ENCODE measurements at places on chromosomes 5 and 9.

DNA sequence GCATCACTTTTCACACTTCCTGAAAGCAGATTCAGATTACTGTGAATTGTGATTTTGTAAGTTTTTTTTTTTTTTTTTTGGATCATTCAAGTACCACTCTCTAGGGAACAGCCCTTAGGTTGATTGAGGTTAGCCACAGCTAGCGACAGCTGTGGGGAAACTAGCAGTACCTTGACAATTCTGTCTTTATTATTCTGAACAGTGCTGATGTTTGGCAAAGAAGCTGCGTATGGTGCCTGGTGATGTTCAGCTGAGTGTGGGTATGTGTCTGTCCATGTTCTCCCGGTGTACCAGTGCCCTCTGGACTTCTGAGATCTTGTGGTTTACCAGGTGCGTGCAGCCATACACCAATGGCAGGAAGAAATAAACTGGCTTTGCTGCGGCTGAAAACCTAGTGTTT is 117.3 kb upstream of the PLPPR1 start:
- DNase-seq: no peak

DNA sequence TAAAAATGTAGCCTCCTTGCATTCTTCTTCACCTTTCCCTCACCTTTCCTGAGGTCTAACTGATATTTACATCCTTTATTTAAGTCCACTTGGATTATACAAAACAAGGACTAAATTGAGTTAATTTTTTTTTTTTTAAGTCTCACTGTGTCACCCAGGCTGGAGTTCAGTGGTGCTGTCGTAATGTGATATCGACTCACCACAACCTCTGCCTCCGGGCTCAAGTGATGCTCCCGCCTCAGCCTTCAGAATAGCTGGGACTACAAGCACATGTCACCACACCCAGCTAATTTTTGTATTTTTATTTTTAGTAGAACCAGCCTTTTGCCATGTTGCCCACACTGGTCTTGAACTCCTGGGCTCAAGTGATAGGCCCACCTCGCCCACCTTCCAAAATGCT is 195.3 kb downstream of the BNC2 start:
- DNase-seq: no peak

GRCh38 chr5:91072881-91073280 is 310.2 kb downstream of the ARRDC3 start:
- no peak for DNase-seq

DNA sequence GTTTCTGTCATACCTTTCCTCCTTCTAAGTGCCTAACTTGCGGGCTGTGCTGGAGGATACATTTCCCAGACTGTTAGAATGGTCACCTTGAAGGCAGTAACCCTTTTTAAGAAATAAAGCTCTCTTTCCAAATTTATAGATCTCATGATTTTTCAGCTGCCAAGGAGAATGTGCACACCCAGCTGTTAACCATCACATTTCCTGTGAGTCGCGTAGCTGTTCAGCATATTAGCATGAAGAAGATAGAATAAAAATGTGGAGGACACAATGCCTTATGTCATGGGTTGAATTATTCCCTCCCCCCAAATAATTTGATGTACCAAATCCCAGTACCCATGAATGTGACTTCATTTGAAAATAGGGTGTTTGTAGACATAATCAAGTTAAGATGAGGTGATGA is 729.4 kb downstream of the MTRR start:
- DNase-seq: no peak

GRCh38 chr9:89532944-89533343 is 35.0 kb upstream of the SEMA4D start:
- no peak for DNase-seq
